NCI-H1694 (cell line): ENCODE measurements at places on chromosomes 5 and 9.

DNA sequence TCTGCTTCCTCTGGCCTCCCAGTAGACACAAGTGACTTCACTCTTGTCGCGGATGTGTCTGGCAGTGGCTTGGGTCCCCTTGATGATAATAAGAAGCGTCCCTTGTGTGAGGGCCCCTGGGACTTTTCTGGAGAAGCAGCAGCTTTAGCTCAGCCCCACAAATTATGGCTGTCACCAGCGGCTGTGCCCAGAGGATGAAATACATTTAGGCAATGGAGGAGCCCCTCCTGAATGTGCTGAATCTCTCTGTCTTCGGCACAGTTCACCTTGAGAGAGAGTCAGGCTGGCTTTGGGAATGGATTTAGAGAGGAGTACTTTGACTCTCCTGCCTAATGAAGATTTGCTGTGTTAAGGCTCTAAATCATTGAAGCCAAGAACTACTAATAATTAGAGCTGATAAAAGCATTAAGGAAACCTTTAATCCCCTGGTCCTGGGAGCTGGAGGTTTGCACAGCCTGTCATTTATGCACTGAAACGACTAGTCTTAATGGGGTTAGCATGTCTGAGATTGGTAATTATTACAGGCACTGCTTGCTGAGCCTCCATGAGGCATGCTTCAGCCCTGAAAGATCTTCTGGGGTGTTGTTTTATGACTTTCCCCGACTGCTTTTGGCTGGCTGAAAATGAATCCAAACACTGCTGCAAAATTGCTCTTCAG is 127.0 kb downstream of the TENT4A start:
- no peak for DNase-seq

DNA sequence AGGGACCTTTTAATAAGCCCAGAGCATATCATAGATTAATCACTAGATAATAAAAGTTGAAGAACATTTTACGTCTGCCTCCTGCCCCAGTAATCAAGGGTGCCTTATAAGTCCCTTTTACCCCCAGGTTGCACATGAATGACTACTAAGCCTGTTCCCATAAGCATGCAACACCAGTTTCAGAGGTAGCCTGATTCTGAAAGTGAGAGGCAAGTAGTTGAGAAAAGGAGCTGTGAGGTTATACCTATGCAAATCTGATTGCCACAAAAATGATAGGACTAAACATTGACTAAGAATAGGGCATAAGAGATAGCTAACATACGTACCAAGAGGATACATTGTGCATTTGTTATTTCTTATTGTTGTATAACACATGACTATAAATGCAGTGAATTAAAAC is 681.9 kb downstream of the ISL1 start:
- no peak for DNase-seq

- peak; percentile 0 for DNase-seq
Observed at GRCh38 chr9:14752271-14752670, 29.7 kb upstream of the CER1 start.

- no peak for DNase-seq
Observed at GRCh38 chr9:33233626-33234342, 6.2 kb upstream of the SPINK4 start.

DNA sequence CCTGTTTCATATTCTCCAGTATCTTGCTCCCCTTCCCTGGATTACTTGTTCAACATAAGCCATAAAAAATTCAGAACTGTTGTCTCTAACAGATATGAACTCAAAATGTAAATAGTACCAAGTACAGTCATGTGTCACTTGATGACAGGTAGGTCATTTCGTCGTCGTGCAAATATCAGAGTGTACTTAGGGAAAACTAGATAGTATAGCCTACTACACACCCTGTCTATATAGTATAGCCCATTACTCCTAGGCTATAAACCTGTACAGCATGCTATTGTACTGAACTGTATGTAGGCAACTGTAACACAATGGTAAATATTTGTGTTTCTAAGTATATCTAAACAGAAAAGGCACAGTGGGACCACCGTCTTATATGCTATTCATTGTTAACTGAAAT is 39.1 kb downstream of the SMIM15 start:
- no peak for DNase-seq

DNA sequence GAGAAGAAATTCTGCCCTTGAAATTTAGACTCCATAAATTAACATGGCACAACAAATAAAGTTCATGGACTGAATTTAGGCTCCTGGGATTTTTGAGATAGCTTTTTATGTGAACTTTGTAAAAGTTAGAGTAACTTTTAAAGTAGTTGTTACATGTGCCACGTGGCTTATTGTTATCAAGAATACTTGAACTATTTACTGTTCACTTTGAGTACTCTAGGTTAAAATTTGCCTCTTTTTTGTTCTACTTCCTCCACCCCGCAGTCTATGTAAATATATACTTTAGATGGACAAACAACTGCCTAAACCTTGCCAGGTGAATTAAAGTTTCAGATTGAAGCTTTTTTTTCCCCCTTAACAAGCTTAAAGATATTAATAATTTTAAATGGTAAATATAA is 457.9 kb downstream of the RAB3C start:
- no peak for DNase-seq

- DNase-seq, result no peak
Observed at GRCh38 chr5:116451905-116452450, 122.6 kb downstream of the SEMA6A start.

DNA sequence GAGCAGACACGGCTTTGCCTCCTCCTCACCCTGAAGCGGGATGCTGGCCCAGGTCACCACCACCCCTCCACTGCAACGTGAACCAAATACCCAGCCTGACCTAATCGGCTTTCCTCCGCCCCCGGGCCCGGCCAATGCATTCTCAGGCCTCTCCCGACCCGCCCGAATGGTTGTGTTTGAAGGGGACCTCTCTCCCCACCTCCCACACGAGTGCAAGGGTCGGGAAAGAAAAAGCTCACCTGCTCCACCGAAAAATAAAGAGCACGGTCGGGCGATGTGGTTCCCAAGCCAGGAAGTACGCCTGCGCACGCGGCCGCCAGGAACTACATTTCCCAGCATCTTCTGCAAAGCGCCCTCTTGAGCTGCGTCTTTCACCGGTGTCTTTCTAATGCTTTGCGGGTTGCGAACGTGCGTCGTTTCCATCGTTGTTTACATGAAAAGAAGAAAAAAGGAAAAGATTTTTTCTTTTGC is at the start of gene ZNF883:
Gene ZNF883, minus strand, starts transcription at position 282 of the 471 bp plus-strand sequence.
- DNase-seq, result peak; percentile 43

GRCh38 chr5:87311405-87312279 is 44.0 kb downstream of the RASA1 start:
- no peak for DNase-seq

DNA sequence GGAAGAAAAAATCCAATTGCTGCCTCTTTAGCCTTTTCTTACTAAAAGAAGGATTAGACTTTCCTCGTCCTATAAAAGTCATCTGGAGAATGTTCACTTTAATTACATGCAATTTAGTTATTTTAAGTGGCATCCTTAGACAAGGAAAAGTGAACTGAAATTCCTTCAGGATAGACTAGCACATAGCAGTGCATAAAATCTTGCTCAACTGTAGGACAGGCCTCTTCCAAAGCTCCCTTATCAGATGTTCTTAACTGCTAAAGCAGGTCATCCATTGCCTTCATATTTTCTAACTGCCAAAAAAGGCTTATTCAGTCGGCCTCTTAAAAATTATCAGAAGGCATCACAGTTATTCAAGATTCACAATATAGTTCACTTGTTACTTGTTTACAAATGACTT is 396.5 kb downstream of the DMRT2 start:
- no peak for DNase-seq

DNA sequence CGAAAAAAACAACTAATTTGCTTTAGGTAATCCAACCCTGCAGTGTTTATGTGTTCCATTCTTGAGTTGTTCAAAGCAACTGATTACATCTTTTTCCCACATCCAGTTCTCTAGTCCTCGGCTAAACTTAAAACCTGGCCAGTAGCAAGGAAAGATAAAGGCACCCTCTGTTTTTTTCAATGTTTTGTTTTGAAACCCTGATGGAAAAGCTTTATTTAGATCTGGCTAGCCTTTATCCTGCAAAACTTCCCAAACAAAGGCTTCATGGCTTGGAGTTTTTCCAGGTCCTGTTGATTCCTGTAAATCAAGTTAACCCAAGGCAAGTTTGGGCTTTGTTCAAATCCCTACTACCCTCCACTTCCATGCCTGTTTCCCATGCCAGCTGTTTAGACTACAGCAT is 105.1 kb downstream of the CEMIP2 start:
- DNase-seq, result no peak

GRCh38 chr9:124828489-124829333 is 24.5 kb upstream of the WDR38 start:
- no peak for DNase-seq

GRCh38 chr9:3960661-3961144 is 339.2 kb downstream of the GLIS3 start:
- no peak for DNase-seq

DNA sequence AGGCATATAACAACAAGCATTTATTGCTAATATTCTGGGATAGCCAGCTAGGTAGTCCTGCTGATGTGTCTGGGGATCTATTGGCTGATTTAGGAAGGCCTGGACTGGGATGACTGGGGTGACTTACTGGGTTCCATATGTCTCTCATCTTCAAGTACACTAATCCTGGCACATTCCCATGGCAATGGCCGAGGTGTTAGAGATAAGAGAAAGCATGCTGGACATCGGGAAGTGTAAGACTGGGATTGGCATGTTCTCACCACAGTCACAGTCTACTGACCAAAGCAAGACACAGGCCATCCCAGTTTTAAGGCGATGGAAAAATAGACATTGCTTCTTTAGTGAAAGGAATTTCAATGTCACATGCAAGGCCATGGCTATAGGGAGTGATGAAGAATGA is 29.7 kb downstream of the F2R start:
- DNase-seq, result no peak

DNA sequence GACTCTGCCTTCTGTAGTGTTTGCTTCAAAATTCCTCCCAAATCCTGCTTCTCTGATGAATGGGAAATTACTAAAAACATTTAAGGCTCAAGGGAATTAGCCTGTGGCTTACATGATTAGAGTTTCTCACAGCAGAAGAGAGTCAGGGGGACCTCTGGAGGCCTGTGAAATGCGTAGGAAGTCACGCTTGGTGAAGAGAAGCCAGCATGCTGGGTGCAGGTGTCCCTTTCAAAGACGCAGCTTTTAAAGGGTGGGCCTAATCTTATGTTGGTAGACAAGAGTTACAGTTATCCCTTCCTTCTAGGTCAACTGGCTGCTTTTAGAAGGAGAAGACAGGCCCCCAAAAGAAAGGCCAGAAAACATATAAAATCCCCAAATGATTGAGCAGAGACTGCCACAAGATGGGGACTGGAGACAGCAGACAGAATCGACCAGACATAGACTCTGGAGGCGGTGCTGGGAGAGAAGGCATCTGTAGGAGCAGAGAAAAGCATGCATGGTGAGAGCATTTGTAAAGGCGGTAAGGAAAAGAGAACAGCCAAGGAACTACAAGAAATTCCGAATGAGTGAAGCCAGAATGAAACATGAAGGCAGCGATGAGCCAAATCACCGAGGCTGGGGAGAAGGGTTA is 42.3 kb downstream of the B4GALT1 start:
- no peak for DNase-seq

GRCh38 chr5:175683231-175683630 is 25.4 kb downstream of the HRH2 start:
- no peak for DNase-seq

GRCh38 chr5:21573416-21574314 is 1279.5 kb downstream of the CDH12 start:
- no peak for DNase-seq

DNA sequence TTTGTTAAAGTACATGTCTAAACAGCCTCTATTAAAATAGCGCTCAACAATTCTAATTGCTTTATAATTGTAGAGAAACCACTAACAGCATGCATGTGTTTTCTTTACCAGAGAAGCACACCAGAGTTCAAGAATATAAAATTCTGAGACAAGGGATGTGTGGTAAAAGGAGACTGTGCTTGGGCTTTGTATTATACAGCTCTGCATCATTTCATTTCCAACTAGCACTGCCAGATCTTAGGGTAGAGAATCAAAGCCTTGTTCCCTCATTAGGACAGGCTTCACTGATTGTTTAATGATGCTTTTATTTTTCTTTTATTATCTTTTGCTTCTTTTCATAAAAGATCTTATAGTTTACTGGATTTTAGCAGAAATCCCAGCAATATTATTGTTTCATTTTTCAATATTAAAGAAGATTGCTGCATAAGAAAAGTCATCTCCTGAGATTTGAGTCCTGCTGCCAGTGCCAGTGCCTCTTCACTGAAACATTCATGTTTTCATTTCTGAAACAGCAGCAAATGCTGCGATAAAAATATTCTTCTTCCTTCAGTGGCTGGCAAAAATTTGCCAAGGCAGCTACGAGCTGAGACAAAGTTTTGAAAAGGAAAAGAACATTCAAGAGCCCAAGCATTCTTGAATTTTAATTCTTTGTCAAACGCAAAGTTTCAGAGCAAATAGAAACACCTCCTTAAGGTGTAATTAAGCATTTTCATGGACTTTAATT is 491.0 kb upstream of the PIK3R1 start:
- DNase-seq, result no peak

DNA sequence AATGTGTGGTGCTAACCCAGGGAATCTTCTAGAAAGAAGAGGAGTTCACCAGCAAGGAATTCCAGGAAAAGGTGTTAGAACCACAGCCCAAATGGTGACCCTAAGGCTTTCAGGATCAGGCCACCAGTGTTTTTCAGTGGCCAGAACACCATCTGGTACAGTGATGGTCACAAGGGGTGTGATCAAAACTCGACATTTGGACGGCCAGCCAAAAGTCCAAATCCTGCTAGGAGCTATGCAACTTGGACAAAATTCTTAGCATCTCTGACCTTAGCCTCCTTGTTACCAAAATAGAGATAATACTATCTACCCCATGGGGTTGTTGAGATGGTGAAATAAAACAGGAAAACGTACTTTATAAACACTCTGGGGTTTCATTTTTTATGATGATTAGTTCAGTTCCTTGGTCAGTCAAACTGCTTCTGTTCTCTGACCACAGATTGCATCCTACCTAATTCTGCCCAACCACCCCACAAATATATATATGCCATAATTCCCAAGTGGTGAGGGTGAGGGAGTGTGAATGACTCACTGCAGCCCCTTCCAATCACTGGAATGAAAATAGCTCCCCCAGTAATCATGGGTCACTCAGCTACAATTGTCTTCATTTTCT is 210.3 kb downstream of the CDK5RAP2 start:
- no peak for DNase-seq

- no peak for DNase-seq
Observed at GRCh38 chr5:177116631-177117373, 16.8 kb upstream of the NSD1 start.

- no peak for DNase-seq
Observed at GRCh38 chr9:124348831-124349230, 66.4 kb downstream of the PSMB7 start.

- no peak for DNase-seq
Observed at GRCh38 chr5:34053133-34053532, 10.1 kb upstream of the C1QTNF3 start.

DNA sequence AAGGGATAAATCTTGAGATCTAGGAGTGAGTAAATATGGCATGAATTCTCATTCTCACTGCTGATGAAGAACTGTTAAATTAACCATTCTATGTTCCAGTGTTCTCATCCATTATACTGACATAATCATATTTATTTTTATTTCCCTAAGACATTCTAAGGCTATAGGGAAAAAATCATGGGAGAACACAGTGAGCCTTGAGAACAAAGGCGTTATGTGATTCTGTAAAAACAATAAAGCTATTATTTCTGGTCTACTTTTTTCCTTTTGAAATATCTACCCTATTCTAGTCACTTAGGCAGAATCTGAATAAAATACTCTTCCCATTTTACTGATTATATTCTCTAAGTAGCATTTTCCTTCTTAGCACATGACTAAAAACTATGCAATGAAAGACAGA is 155.7 kb upstream of the ADAMTS16 start:
- no peak for DNase-seq

GRCh38 chr5:163498886-163499285 is 6.5 kb upstream of the MAT2B start:
- no peak for DNase-seq
